ENCODE measurements at places on chromosomes 4 and X.
A peak's percentile ranks its signal among the peaks of the same experiment; 100 is the strongest.

DNA sequence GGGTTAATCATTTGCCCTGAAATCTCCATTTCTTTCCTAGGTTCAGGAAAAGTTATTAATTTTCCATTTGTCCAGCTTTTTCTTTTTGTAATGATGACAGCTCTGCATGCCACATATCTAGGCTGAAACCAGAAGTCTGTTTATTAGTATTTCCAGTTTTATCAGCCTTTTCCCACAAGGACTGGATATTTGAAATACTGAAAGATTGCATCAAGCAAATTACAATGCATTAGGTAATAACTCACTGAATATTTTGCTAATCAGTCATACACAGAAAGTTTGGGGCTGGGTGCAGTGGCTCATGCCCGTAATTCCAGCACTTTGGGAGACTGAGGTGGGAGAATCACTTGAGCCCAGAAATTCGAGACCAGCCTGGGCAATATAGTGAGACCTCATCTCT is 21.5 kb downstream of the SLC9A7 start:
- H3K27ac ChIP-seq = no peak overlapping the region
- no peaks in the 10 kb centered on the region for H3K27me3 ChIP-seq
- H3K4me1 ChIP-seq = no peaks in the 10 kb centered on the region
- no peak overlapping the region for H3K4me3 ChIP-seq
- H3K36me3 ChIP-seq = no peaks in the 10 kb centered on the region

GRCh38 chr4:91448668-91449330 is 855.0 kb upstream of the GRID2 start:
- H3K4me3 ChIP-seq = no peak overlapping the region
- no peaks in the 10 kb centered on the region for H3K36me3 ChIP-seq
- DNase-seq = peak; percentile 13
- peaks cover 6% of the 10 kb centered on the region for H3K4me1 ChIP-seq

DNA sequence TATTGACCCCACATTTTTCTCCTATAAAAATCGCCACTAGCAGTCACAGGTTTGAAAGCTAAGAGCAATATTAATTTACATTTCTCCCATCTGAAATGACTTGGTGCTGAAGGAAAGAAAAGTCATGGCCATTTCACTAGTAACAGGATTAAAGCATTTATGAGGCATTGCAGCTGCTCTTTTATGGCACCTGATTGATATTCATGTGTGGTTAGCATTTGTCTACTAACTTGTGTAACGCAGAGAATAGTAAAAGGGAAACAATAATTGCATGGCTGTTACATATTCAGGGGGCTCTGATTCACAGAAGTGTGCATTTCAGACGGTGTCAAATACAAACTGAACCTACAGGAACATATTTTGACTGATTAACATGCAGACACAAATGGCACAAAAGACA is 5.2 kb downstream of the PCDH19 start:
- no peaks in the 10 kb centered on the region for H3K36me3 ChIP-seq
- DNase-seq = no peak
- no peaks in the 10 kb centered on the region for H3K4me1 ChIP-seq
- H3K27me3 ChIP-seq = peaks cover 5% of the 10 kb centered on the region
- H3K4me3 ChIP-seq = no peak overlapping the region

GRCh38 chrX:120485638-120486520 is 16.8 kb upstream of the LAMP2 start:
- H3K4me3 ChIP-seq = peak overlapping the region; percentile 40
- H3K27me3 ChIP-seq = no peaks in the 10 kb centered on the region
- H3K27ac ChIP-seq = peak overlapping the region; percentile 80
- H3K36me3 ChIP-seq = no peaks in the 10 kb centered on the region

DNA sequence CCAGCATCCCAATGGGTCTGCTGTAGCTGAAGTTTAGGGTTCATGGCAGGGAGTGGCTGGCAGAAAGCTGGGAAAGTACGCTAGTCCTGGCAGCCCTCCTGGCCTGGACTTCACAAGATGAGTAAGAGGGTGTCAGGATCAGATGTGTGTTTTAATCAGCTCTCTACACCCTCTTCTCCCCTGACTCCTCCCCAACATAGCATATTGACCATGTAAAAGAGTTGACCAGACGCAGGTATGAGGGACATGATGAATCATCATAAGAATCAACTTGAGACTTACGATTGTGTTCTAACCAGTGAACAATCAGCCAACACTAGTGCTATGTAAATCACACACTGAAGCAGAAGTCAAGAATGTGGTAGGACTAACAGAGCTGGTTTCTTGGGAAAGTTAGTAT is 5.3 kb downstream of the SOWAHB start:
- H3K27me3 ChIP-seq = no peaks in the 10 kb centered on the region
- no peak overlapping the region for H3K27ac ChIP-seq
- no peaks in the 10 kb centered on the region for H3K4me1 ChIP-seq
- no peak overlapping the region for H3K4me3 ChIP-seq

DNA sequence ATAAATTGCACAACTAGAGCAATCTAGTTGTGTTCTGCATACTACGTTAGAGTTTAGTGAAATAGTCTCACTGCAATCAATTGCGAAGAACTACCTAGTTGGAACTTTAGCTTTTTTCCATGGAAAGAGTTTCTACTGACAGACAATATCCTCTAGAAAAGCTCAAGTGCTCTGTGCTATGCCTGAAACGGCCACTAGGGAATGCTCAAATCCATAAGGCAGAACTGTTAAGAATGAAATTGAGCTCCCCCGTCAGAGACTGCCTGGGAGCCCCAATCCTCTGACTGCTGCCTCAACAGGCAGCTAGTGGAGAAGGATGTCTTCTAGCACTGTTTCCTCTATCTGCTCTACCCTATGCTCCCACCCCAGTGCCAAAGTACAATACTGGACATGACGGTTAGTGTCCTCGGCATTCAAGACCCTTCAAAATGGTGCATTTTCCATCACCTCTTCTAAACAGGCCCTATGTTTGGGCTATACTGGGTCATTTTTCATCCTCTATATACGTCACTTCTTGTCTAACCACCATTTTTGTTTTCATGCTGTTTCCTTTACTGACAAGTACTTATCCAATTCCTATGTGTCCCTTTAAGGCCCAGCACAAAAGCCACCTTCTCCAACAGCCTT is 35.3 kb downstream of the FRMD7 start:
- H3K27ac ChIP-seq = no peak overlapping the region
- H3K36me3 ChIP-seq = no peaks in the 10 kb centered on the region
- DNase-seq = peak; percentile 52

- DNase-seq = no peak
- H3K4me3 ChIP-seq = no peak overlapping the region
- no peak overlapping the region for H3K27ac ChIP-seq
These were observed 94.6 kb downstream of the STIM2 start for GRCh38 chr4:26955241-26955640.

GRCh38 chr4:8211737-8212581 is 12.9 kb downstream of the SH3TC1 start:
- H3K27ac ChIP-seq = no peak overlapping the region
- no peaks in the 10 kb centered on the region for H3K36me3 ChIP-seq
- no peak overlapping the region for H3K4me3 ChIP-seq
- H3K4me1 ChIP-seq = peaks cover 6% of the 10 kb centered on the region
- no peaks in the 10 kb centered on the region for H3K27me3 ChIP-seq

DNA sequence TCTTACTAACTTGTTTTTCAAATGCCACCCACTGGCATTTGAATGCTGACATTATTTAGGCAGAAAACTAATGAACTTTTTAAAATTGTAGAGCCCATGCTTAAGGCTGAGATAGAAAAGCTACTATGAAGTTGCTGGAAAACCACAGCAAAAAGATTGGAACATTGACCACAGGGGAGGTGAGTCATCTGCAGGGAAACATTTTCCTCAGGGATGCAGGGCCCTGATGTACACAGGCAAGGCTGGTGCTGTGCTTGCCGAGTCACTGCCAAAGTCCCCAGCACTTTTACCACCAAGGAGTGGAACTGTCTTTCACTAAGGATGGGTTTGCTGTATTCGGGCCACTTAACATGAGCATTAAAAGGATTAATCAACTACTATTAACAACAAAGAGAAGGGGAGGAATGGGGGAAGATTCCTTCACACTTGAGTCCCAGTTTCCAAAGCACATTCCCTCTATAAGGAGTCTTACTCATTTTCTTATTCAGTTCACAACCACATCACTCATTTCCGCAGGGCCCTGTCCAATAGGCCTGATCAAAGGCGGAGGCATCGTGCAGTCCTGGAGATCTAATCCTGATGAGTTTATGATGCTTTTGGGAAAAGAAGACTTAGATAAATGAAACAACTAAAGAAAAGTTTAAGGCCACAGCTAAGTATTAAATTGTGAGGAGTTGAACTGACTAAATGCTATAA is 202.9 kb upstream of the NPY2R start:
- no peaks in the 10 kb centered on the region for H3K36me3 ChIP-seq
- H3K27ac ChIP-seq = no peak overlapping the region
- H3K4me3 ChIP-seq = no peak overlapping the region
- H3K27me3 ChIP-seq = no peaks in the 10 kb centered on the region
- no peaks in the 10 kb centered on the region for H3K4me1 ChIP-seq

- H3K4me1 ChIP-seq = peaks cover 7% of the 10 kb centered on the region
- no peak overlapping the region for H3K27ac ChIP-seq
- H3K4me3 ChIP-seq = no peak overlapping the region
- no peak for DNase-seq
- H3K36me3 ChIP-seq = no peaks in the 10 kb centered on the region
These were observed 138.2 kb upstream of the AADAT start for GRCh38 chr4:170227928-170228327.

GRCh38 chrX:10350981-10351380 is 194.2 kb downstream of the CLCN4 start:
- no peaks in the 10 kb centered on the region for H3K27me3 ChIP-seq
- no peaks in the 10 kb centered on the region for H3K36me3 ChIP-seq
- DNase-seq = no peak
- H3K4me1 ChIP-seq = no peaks in the 10 kb centered on the region

- no peaks in the 10 kb centered on the region for H3K36me3 ChIP-seq
- H3K4me3 ChIP-seq = no peak overlapping the region
- no peak for DNase-seq
- H3K27ac ChIP-seq = no peak overlapping the region
These were observed 544.3 kb upstream of the CNKSR2 start for GRCh38 chrX:20829665-20830491.

DNA sequence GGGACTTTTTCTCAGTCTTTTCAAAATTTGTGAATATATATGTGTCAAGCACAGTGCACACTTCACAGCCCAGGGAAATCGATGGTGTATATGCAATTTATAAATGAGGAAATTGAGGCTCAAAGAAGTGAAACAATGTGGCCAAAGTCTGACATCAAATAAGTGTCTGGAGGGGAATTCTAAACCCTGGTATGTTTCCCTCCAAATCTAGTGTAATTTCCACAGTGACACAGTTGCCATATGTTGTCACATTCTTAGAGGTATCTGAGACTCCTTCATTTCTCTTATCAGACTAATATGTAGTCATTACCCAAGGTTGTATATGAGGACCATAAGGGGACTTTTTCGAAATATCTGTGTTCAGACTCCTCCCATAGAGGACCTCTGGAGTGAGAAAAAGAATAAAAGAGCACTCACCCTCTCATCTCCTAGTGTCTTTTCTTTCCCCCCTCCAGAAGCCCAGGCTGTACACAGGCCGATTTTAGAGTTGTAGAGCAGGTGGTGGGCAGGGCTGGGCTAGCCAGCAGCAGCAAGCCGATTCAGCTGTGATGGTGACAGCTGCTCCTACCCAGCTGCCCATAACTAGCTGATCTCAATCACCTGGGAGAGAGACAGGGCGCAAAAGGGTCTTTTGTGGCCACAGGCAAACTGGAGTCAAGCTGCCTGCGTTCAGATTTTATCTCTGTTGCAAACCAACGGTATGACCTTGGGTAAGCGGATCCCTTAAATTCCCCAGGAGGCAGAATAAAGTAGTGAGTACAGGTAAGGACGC is 55.1 kb downstream of the CLCN5 start:
- H3K4me3 ChIP-seq = no peak overlapping the region
- H3K27me3 ChIP-seq = no peaks in the 10 kb centered on the region
- no peak for DNase-seq

- peak; percentile 26 for DNase-seq
- no peaks in the 10 kb centered on the region for H3K4me1 ChIP-seq
- H3K4me3 ChIP-seq = no peak overlapping the region
- no peaks in the 10 kb centered on the region for H3K36me3 ChIP-seq
- no peaks in the 10 kb centered on the region for H3K27me3 ChIP-seq
- no peak overlapping the region for H3K27ac ChIP-seq
These were observed 147.5 kb downstream of the DLG3 start for GRCh38 chrX:70592091-70592490.

DNA sequence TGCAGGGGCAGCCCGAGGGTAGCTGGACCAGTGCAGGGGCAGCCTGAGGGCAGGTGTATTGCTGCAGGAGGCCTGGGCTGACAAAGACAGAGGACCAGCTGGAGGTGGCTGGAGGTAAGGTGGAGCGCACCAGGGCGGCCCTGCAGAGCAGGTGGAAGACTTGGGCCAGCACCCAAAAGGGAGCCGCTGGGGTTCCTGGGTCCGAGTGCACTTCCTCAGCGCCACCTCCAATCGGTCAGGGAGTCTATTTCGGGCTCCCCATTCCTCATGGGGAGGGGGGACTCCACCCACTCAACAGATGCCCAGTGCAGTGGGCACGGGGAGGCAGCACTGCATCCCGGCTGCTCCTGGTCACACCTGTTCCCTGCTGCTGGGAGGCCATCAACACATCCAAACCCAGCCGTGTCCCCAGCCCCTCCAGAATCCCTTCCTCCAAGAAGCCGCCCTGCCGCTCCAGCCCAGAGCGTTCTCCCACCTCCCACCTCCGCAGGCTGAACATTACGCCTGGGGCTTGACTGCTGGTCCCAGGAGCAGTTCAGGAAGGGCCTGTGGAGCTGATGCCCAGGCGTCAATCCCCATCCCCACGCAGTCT is 1.5 kb downstream of the LRPAP1 start:
- H3K36me3 ChIP-seq = peaks cover 14% of the 10 kb centered on the region
- peaks cover 16% of the 10 kb centered on the region for H3K4me1 ChIP-seq
- H3K27ac ChIP-seq = peak overlapping the region; percentile 10
- H3K4me3 ChIP-seq = peak overlapping the region; percentile 81
- no peak for DNase-seq
- H3K27me3 ChIP-seq = no peaks in the 10 kb centered on the region

- H3K27ac ChIP-seq = no peak overlapping the region
- H3K27me3 ChIP-seq = no peaks in the 10 kb centered on the region
- peaks cover 13% of the 10 kb centered on the region for H3K4me1 ChIP-seq
- no peak overlapping the region for H3K4me3 ChIP-seq
These were observed 7.5 kb downstream of the NEK1 start for GRCh38 chr4:169604903-169605331.

GRCh38 chr4:36385951-36386571 is 104.6 kb downstream of the DTHD1 start:
- no peaks in the 10 kb centered on the region for H3K27me3 ChIP-seq
- no peaks in the 10 kb centered on the region for H3K4me1 ChIP-seq
- DNase-seq = no peak
- H3K27ac ChIP-seq = no peak overlapping the region
- H3K4me3 ChIP-seq = no peak overlapping the region

GRCh38 chrX:30248854-30249253 is 1.9 kb downstream of the MAGEB1 start:
- no peak overlapping the region for H3K4me3 ChIP-seq
- no peaks in the 10 kb centered on the region for H3K4me1 ChIP-seq
- no peak overlapping the region for H3K27ac ChIP-seq
- no peak for DNase-seq
- no peaks in the 10 kb centered on the region for H3K36me3 ChIP-seq

DNA sequence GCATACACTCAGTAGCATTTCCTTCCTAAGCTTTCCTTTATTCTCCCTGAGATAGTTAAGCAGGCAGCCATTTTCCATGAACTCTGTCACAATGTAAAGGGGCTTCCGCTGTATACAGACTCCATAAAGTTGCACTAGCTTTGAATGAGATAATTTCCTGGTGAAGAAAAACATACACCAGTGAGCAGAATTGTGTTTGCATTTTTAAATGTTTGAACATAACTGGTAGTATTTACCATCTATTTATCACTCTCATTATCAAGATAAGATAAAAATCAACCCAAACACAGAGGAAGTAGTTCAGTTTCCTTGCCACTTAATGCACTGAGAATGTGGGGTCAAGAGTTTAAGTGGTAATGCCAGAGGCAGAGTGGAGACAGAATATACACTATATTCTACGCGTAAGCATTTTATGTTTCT is 54.1 kb downstream of the TXK start:
- no peaks in the 10 kb centered on the region for H3K36me3 ChIP-seq
- no peak overlapping the region for H3K4me3 ChIP-seq
- H3K4me1 ChIP-seq = peaks cover 24% of the 10 kb centered on the region
- no peaks in the 10 kb centered on the region for H3K27me3 ChIP-seq
